ENCODE measurements at places on chromosomes 7 and 10.

- no peak for DNase-seq
These were observed 76.1 kb upstream of the LYZL2 start for GRCh38 chr10:30705625-30706149.

- no peak for DNase-seq
These were observed 118.0 kb upstream of the PRSS58 start for GRCh38 chr7:142375710-142376313.

- no peak for DNase-seq
These were observed 55.7 kb upstream of the IL6 start for GRCh38 chr7:22671177-22671879.

DNA sequence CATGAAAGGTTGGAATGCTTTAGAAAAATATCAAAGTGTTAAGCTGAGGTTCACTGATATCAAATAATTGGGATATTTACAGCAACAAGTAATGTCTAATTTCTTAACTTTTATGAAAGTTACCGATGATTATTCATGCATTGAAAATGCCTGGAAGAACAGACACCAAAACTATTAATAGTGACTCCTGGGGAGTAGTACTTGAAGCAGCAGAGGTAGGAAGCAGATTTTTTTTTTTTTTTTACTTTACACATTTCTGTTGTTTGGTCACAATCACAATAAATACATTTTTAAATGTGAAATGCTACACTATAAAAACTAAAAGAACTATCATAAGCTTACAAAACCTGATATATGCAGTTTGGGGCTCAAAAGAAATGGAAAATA is 70.5 kb upstream of the FGL2 start:
- no peak for DNase-seq

- peak; percentile 32 for DNase-seq
These were observed 10.3 kb upstream of the AGR3 start for GRCh38 chr7:16891874-16892643.

GRCh38 chr10:35857860-35858259 is 215.8 kb upstream of the FZD8 start:
- no peak for DNase-seq

- no peak for DNase-seq
These were observed 3.7 kb upstream of the HOXA10 start for GRCh38 chr7:27177795-27178320.

DNA sequence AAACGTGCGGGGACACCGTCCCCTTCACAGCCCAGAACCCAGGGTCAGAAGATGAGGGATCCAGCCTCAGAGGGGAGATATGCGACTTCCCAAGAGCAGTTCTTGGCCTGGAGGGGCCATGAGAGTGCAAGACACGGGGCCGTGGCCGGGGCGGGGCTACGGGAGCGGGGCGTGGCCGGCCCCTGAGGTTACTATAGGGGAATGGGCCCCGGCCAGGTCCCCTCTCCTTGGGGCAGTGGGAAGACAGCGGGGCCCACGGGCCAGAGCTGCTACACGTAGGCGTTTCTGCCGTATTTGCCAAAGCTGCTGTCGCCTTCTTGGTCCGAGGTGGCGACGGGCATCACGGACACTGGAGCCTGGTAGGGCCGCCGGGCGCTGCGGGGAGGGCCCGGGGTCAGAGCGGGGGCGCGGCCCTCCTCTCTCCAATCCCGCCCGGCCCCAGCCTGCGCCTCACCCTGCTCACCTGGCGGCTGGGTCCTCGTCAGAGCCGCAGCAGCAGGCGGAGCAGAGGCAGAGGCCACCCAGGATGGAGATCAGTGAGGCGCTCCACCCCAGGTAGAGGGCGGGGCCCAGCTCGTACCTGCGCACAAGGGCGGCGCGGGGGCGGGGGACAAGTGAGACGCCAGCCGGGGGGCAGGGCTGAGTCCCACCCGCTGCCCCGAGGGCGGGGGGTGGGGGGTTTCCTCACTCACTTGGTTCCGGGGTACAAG is 5.3 kb downstream of the CLDN15 start:
- DNase-seq, result peak; percentile 34

DNA sequence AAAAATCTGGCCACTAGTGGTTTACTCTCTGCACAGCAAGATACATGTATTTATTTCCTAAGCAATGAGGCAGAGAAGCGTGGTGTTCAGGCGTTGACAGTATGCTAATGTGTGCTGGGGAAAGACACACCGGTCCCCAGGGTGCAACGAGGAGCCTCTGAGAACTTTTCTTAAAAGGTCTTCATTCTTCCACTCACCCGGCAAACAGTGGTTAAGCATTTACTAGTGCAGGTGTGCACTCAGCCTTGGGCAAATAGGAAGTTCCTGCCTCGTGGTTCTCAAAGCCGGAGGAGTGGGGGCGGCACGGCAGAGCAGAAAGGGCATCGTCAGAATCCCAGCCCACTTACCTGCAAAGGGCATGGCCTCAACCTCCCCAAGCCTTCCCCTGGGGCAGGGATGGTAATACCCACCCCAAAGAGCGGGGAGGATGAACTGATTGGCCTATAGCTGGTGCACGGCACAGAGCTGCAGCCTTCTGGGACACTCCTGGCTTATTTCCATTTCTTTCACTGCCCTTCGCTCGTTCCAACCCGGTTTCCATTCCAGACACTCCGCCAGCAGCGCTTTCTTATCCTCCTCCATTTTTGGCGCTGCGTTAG is 184.3 kb upstream of the CTBP2 start:
- DNase-seq, result no peak

GRCh38 chr7:5351507-5352265 is 68.9 kb downstream of the SLC29A4 start:
- no peak for DNase-seq

DNA sequence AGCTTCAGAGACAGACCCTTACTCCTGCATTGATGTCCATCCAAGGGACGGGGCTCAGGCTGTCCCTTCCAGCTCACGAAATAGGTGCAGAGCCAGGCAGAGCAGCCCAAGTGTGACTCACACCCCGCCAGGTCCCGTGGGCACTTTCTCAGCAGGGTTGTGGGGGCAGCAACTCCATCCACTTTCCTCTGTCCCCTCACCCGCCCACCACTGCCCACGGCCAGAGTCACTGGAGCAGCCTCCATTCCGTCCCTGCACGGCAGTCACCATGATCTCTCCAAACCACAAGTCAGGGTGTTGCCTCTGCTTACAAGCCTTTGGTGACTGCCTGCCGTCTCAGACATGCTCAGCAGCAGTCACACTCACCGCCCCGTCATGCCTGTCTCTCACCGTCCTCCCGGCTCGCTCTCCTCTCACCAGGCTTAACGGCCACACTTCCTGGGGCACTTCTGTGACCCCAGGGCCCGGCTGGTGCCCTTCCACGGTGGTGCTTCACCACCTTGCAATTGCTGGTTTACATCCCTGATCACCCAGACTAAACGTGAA is 39.3 kb downstream of the CALML3 start:
- DNase-seq, result no peak

- no peak for DNase-seq
These were observed 313.0 kb upstream of the AOAH start for GRCh38 chr7:37037286-37037685.

- DNase-seq, result no peak
These were observed 100.4 kb upstream of the ARHGAP21 start for GRCh38 chr10:24824124-24824523.

DNA sequence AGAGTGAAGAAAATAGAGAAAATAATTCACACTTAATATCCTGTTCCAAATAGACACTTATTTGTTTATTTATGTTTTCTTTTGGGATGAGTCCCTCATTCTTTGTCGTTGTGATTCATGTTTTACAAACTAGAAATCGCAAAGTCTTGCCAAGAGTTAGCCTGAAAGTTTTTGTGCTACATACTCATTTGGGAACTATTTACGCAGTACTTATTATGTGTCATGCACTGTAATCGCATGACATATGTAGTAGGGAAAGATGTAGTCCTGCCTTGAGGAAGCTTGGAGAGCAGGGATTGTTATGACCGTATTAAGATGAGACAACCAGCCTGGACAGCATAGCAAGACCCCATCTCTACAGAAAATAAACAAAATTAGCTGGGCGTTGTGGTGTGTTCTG is 189.3 kb downstream of the ABCA13 start:
- DNase-seq, result no peak

GRCh38 chr10:133528296-133528844 is 1.2 kb downstream of the CYP2E1 start:
- no peak for DNase-seq

- no peak for DNase-seq
These were observed 164.1 kb downstream of the PTEN start for GRCh38 chr10:88027570-88027969.

DNA sequence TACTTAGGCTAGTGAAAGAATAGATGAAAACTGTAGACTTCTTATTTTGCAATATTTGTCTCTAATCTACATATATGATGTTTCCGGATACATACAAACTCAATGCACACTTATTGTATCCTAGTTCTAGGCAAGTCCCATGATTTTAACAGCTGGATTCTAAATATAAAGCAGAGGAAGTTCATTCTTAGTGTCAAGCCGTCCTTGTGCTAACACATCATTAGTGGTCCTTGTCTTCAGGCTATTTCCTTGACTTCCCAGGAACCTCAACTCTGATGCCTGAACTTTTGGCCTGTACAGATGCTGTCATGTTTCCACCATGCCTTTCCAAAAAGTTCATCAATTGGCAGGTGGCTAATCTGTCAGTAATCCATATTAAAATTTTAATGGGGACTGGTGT is 301.9 kb upstream of the DGKB start:
- DNase-seq, result no peak

DNA sequence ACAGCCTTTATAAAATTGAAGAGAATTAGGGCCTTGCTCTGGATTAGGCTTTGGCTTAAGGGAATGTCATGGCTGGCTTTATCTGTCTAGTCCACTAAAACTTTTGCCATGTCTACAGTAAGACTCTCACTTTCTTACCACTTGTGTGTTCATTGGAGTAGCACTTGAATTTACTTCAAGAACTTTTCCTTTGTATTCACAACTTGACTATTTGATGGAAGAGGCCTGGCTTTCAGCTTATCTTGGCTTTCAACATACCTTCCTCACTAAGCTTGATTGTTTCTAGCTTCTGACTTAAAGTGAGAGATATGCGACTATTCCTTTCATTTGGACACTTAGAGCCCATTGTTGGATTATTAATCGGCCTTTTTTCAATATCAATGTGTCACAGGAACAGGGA is 96.1 kb downstream of the TPST1 start:
- DNase-seq, result no peak

GRCh38 chr7:128206017-128206746 is 34.9 kb upstream of the LEP start:
- no peak for DNase-seq

- DNase-seq, result no peak
These were observed 155.7 kb upstream of the FAM171A1 start for GRCh38 chr10:15526754-15527153.

GRCh38 chr10:23037561-23037960 is 57.8 kb upstream of the MSRB2 start:
- DNase-seq, result no peak

GRCh38 chr10:12707461-12708185 is 293.9 kb downstream of the CCDC3 start:
- peak; percentile 15 for DNase-seq

DNA sequence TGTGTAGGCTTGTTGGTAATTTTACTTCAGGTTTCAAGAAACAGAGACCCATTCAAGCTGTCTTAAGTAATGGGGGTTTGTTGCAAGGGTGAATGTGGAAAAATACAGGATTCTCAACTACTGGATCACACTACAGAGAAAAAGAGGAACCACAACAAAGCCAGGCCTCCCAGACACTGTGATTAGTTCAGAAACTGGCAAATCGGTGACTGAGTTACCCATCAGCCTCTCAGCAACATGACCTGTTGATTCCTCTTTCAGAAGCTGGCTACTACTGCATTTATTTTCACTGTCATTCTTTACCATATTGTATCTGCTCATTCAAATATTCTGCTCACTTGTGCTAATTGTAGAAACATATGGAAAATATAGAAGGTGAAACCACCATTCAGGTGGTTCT is 16.0 kb downstream of the CCDC71L start:
- DNase-seq, result no peak

DNA sequence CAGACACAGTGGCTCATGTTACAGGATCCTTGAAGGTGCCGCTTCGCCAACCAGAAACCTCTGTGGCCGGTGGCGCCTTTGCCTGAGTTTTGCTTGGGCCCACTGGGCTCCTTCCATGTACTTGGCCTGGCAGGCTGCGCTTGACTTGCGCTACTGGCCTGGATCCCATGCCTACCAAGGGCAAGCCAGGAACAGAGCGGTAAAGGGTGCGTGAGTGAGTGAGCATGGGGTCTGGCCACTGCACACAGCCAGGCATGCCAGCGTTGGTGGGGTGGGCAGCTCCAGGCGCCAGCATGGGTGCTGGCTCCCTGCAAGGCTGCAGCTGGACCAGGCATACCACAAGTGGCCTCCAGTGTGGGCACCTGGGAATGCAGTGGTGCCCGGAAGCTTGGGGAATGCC is 16.3 kb upstream of the TSPAN15 start:
- DNase-seq, result no peak

GRCh38 chr10:3672220-3672619 is 112.8 kb downstream of the KLF6 start:
- DNase-seq, result no peak

DNA sequence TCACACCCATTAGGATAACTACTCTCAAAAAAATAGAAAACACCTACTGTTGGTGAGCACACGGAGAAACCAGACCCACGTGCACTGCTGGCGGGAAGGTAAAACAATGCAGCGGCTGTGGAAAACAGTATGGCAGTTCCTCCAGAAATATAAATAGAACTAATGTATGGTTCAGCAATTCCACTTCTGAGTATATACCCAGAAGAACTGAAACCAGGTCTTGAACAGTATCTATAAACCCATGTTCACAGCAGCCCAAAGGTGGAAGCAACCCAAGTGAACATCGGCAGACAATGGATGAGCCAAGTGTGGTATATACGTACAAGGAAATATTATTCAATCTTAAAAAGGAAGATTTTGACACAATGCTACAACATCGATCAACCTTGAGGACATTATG is 164.7 kb downstream of the ZMYND11 start:
- no peak for DNase-seq

- DNase-seq, result no peak
These were observed 21.8 kb upstream of the GOLGA7B start for GRCh38 chr10:97827702-97828291.

- no peak for DNase-seq
These were observed 14.2 kb upstream of the HPS1 start for GRCh38 chr10:98460837-98461499.

GRCh38 chr10:58644311-58644710 is 131.6 kb downstream of the BICC1 start:
- DNase-seq, result no peak

DNA sequence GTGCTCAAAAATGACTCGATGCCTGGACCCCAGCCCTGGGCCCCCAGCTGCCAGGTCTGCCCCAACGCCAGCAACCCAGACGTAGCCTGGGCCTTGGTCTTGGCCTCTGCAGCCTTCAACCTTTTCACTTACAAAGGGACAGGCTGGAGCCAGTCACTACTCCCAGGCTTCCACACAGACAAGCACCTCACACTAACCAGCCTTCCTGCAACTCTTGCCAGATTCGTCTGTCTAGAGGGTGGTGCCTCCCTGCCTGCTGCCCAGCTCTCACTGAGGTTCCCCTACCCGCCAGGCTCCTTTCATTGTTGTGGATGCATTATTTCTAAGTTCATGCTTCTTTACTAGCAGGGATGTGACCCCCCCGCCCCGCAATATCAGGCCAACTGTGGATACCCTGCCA is 56.3 kb downstream of the NUDCD3 start:
- DNase-seq, result no peak
